Type B pancreatic cell (in vitro differentiated cells): ENCODE measurements at places on chromosomes 3 and 15. TPM values are rescaled to one million over a fixed set of nuclear protein-coding genes. Genes with fewer than 3 reads are reported as not detected.

The GOLGA8J gene
- not detected in 2 replicates for total RNA-seq

The BFSP2 gene
- total RNA-seq: not detected in 2 replicates

The SRPRB gene
- 80.9 and 89.5 TPM in 2 replicates for total RNA-seq

The NANOGP8 gene
- total RNA-seq: not detected in 2 replicates

The TM6SF1 gene
- total RNA-seq: 0.14 and 0.24 TPM in 2 replicates

The WDR73 gene
- total RNA-seq: 42.9 and 51.8 TPM in 2 replicates

The ATP13A5 gene
- not detected in 2 replicates for total RNA-seq

The TMEM158 gene
- total RNA-seq: 8.9 and 10.1 TPM in 2 replicates

The GREM1 gene
- total RNA-seq: 2.5 and 56.6 TPM in 2 replicates

The EIF4E3 gene
- total RNA-seq: 14.4 and 16.2 TPM in 2 replicates

The XXYLT1 gene
- total RNA-seq: 10.4 and 27.0 TPM in 2 replicates

The SLC6A1 gene
- total RNA-seq: 0.43 and 6.3 TPM in 2 replicates

The PLA1A gene
- total RNA-seq: 0.64 and 1.6 TPM in 2 replicates

The MKRN3 gene
- total RNA-seq: 0.34 TPM in 1 of 2 replicates, not detected in the other

The GP9 gene
- total RNA-seq: not detected in 2 replicates

The AHSG gene
- total RNA-seq: 0.27 and 0.74 TPM in 2 replicates

The SCN5A gene
- 0.38 and 3.5 TPM in 2 replicates for total RNA-seq

The MEX3B gene
- total RNA-seq: 14.2 and 46.1 TPM in 2 replicates

The PLSCR4 gene
- 3.4 and 6.0 TPM in 2 replicates for total RNA-seq

The AGBL1 gene
- total RNA-seq: 0.07 TPM in 1 of 2 replicates, not detected in the other

The ALS2CL gene
- 31.7 and 70.8 TPM in 2 replicates for total RNA-seq

The STARD9 gene
- total RNA-seq: 1.2 and 13.7 TPM in 2 replicates

The UROC1 gene
- not detected in 2 replicates for total RNA-seq

The GP5 gene
- total RNA-seq: 0.10 TPM in 1 of 2 replicates, not detected in the other

The CCDC39 gene
- total RNA-seq: 0.41 TPM in 1 of 2 replicates, not detected in the other

The C2CD4B gene
- total RNA-seq: 2.7 and 2.9 TPM in 2 replicates

The SCG5 gene
- 93.1 and 127 TPM in 2 replicates for total RNA-seq

The CCNB2 gene
- 24.6 and 63.0 TPM in 2 replicates for total RNA-seq

The ST3GAL6 gene
- 16.5 and 21.9 TPM in 2 replicates for total RNA-seq

The CCDC14 gene
- total RNA-seq: 39.9 and 83.3 TPM in 2 replicates

The GATM gene
- 17.8 and 26.8 TPM in 2 replicates for total RNA-seq

The SPATA12 gene
- not detected in 2 replicates for total RNA-seq

The GABRG3 gene
- 2.0 and 2.6 TPM in 2 replicates for total RNA-seq

The LRRC49 gene
- total RNA-seq: 6.7 and 13.4 TPM in 2 replicates

The ATP13A4 gene
- 10.2 and 11.4 TPM in 2 replicates for total RNA-seq

The CPNE9 gene
- total RNA-seq: 0.34 and 0.59 TPM in 2 replicates

The TMEM212 gene
- total RNA-seq: not detected in 2 replicates

The KY gene
- 0.43 and 0.58 TPM in 2 replicates for total RNA-seq

The WDR49 gene
- total RNA-seq: 0.48 and 1.2 TPM in 2 replicates

The MPI gene
- 32.7 and 50.3 TPM in 2 replicates for total RNA-seq

The TRIM71 gene
- 11.2 and 26.5 TPM in 2 replicates for total RNA-seq

The PBRM1 gene
- total RNA-seq: 78.3 and 88.6 TPM in 2 replicates

The BTLA gene
- not detected in 2 replicates for total RNA-seq

The SCN11A gene
- 0.21 and 1.4 TPM in 2 replicates for total RNA-seq

The TUSC7 gene
- not detected in 2 replicates for total RNA-seq

The MORC1 gene
- total RNA-seq: not detected in 2 replicates

The IDH2 gene
- total RNA-seq: 225 and 247 TPM in 2 replicates

The CALML4 gene
- total RNA-seq: 8.9 and 9.4 TPM in 2 replicates

The CX3CR1 gene
- 0.21 TPM in 1 of 2 replicates, not detected in the other for total RNA-seq

The IL17RB gene
- 10.5 and 10.8 TPM in 2 replicates for total RNA-seq

The DAPK2 gene
- total RNA-seq: 3.4 and 5.0 TPM in 2 replicates

The TMEM40 gene
- 16.3 and 51.3 TPM in 2 replicates for total RNA-seq

The EXD1 gene
- not detected in 2 replicates for total RNA-seq

The GOLGA8K gene
- total RNA-seq: 0.77 TPM in 1 of 2 replicates, not detected in the other

The GOLGA6B gene
- not detected in 2 replicates for total RNA-seq

The MKRN2OS gene
- 0.92 and 2.1 TPM in 2 replicates for total RNA-seq

The CXCR6 gene
- not detected in 2 replicates for total RNA-seq

The DET1 gene
- 4.4 and 10.7 TPM in 2 replicates for total RNA-seq
